Activated CD8-positive, alpha-beta memory T cell treated with anti-CD3 and anti-CD28 coated beads, Interleukin-2, amount 10 ng/mL, durations not matched to agents 7 days and 5 days (primary cell): ENCODE measurements at places on chromosomes 7 and 10. TPM values are rescaled to one million over a fixed set of nuclear protein-coding genes. Genes with fewer than 3 reads are reported as not detected.

SKIDA1 gene
- total RNA-seq: 0.29 TPM

CLEC2L gene
- total RNA-seq: not detected

DNA sequence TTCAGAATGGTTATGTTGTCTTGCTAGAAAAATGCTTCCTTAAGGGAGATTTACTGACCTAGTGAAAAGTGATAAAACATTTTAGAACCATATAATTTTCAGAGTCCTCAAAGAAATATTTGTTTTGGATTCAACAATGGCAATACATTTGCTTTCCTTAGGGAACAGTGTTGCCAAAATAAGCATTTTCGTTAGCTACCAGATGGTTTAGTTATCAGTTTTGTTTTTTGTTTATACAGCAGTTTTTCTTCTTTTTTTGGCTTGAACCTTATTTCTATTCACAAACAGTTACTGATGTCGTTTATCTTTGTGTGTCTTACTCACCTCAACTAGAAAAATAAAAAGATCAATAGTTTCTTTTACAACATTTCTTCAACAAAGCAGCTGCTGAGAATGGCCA lies 48.6 kb downstream of the EXOC4 start:
- peaks cover 11% of the 10 kb centered on the region for H3K36me3 ChIP-seq
- H3K27ac ChIP-seq: no peak overlapping the region
- no peaks in the 10 kb centered on the region for H3K27me3 ChIP-seq
- H3K4me1 ChIP-seq: no peaks in the 10 kb centered on the region
- no peak for DNase-seq

- peaks cover 7% of the 10 kb centered on the region for H3K36me3 ChIP-seq
- no peak overlapping the region for H3K4me3 ChIP-seq
- H3K4me1 ChIP-seq: no peaks in the 10 kb centered on the region
- no peak for DNase-seq
- no peak overlapping the region for H3K27ac ChIP-seq
Observed at GRCh38 chr7:92517631-92518030, 10.7 kb downstream of the PEX1 start.

- H3K4me3 ChIP-seq: no peak overlapping the region
- no peak for DNase-seq
- no peaks in the 10 kb centered on the region for H3K4me1 ChIP-seq
- H3K27me3 ChIP-seq: no peaks in the 10 kb centered on the region
- H3K27ac ChIP-seq: no peak overlapping the region
Observed at GRCh38 chr7:38744746-38745145, 113.6 kb upstream of the AMPH start.

GRCh38 chr10:60334991-60335390 lies 54.7 kb downstream of the ANK3 start:
- no peak for DNase-seq
- H3K36me3 ChIP-seq: no peaks in the 10 kb centered on the region
- H3K27me3 ChIP-seq: no peaks in the 10 kb centered on the region
